ENCODE measurements at places on chromosomes 7 and 10.
A peak's percentile ranks its signal among the peaks of the same experiment; 100 is the strongest.

DNA sequence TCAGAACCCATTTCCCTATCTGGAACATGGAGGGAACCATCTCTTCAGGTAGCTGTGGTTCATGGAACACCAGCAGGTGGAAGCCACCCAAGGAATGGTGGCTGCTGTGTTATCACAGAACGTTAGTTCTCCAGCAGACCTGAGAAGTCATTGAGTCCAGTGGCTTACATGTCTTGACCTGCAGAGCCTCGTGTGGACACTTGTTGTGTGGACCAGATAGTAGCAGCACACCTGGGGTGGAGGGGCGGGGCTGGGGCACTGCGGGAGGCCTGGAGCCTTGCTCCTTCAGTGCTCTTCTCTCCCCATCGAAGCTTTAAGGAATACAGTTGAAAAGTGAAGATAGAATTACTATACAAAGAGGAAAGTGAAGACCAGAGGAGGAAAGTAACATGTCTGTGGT, 42.4 kb downstream of the VWA2 start:
- no peak for DNase-seq

DNA sequence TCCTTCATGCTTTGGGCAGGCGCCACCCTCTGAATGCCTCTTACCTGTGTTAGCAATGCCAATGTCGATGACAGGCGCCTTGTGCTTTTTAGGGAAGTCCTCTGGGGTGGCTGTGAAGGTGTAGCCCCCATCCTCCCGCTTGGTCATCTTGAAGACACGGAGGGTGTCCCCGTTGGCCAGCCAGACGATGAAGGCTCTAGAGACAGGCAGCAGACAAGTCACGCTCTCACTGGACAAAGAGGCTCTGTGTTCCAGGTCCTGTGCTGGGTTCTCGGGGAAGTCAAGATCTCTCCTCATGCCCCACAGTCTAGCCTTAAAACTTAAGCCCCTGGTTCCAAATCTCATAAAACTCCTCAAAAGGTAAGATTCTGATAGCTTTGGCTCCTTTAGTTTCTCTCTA, 5.1 kb downstream of the TBL2 start:
- no peak for DNase-seq

DNA sequence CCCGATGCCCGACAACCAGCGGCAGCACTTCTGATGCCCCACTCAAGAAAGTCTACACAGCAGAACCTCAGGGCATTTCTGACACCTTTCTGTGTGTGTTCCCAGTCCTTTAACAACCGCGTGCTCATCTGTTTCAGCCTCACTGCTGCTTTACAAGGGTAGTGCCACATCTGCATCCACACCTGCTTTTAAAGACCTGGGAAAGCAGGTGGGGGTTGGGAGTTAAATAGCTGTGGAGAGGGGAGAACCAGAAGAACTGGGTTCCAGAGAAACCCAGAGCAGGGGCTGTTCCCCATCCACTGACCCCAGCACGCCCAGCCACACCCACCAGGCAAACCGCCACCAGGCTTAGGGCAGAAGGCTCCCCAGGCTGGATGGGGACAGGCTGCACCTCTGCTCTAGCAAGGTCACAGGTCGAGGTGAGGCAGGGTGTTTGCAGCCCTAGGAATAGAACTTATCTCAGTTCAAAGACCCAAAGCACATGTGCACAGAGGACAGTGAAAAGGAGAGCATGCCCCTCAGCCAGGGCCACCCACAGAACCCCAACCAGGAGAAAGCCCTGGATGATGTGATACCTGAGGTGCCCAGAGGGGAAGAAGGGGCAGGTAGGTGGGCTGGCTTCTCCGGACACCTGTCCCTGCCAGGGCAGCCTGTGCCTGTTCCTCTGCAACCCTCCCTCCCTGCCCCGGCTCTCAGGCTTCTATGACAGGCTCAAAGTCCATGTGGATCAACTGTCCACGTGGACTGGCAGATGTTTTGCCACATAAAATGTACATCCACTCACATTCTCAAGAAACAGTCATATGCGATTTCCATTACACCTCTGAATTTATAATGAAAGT, 51.3 kb downstream of the COBL start:
- DNase-seq, result no peak

GRCh38 chr7:117659531-117660011, 179.7 kb downstream of the CFTR start:
- no peak for DNase-seq

GRCh38 chr7:150351587-150352194, 10.3 kb upstream of the RARRES2 start:
- DNase-seq, result no peak

GRCh38 chr10:36801660-36802059, 323.7 kb upstream of the ANKRD30A start:
- no peak for DNase-seq

GRCh38 chr7:24448038-24448437, 125.2 kb upstream of the PALS2 start:
- no peak for DNase-seq

GRCh38 chr10:60422809-60423208, 33.1 kb upstream of the ANK3 start:
- DNase-seq, result no peak

DNA sequence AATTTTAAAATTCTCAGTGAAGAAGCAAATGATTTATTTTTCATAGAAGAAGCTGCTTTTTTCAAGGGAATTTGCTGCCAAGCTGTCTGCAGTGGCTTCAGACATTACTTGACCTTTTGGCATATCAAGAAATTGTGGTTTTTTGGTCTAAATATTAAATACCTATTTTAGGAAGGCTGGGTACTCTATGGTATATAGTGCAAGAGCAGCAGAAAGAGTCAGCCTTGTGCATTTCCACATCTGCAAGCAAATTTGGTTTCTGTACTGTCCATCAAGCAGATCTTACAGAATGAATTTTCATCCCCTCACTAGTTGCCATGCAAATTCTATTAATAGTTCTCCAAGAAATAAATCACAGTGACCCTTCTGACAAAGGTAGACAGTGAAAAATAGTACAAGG, 222.0 kb downstream of the BICC1 start:
- no peak for DNase-seq

DNA sequence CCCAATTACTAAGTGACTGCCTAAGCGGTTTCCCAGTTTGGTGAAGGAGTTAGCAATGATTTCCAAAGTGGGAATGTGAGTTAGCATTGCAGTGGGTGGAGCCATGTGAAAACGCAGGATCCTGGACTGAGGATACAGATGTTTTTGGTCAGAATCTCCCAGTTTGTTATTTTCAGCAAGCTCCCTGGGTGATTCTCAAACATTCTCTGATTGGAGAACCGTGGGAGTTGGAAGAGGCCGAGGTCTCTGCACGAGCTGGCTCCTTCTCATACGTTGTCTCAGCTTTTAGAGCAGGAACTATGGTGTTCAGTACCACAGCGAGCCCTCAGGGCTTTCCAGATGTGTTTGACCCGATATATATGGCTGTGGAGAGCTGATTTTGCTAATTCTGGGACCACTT, 396.5 kb upstream of the NPVF start:
- no peak for DNase-seq

DNA sequence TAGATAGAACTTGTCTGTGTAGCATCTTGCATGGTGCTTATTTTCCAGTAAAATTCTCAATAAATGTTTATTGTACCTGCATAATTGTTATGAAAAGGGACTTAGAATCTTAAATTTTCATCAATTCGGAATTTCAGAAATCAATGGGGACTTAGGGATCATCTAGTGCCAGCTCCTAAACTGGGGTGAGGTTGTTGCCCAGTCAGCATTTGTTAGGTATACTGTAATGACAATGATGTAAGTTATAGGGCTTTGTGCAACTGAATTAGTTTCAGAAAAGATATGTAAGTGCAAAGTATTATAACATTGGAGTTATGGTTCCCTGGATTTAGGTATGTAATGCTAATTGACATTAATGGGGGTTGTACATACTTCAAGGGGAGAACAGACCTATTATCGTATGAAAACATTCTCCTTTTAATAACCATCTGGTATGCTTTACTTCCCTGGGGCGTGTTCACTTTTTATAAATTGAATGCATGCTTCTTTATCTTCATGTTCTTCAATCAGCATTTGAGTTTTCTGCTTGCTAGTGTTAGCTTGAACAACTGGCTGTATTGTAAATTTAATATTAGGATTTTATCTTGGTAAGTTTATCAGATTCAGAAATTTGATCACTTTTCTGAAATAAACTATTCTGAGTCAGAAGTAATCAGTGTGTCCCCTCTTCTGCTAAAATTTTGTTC, 270.3 kb downstream of the BBS9 start:
- DNase-seq, result no peak

- peak; percentile 91 for DNase-seq
Measured at GRCh38 chr10:113991091-113991860, 52.4 kb upstream of the ADRB1 start.

- no peak for DNase-seq
Measured at GRCh38 chr10:100183481-100183880, 2.3 kb downstream of the ERLIN1 start.

DNA sequence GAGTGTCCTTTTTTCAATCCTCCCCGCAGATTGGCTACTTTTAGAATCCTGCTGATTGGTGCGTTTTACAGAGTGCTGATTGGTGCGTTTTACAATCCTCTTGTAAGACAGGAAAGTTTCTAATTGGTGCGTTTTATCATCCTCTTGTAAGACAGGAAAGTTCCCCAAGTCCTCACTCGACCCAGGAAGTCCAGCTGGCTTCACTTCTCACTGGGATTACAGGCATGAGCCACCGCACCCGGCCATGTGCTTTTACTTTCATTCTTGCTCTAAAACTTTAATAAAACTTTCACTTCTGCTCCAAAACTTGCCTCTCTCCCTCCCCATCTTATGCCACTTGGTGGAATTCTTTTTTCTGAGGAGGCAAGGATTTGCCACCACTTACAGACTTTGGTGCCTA, 17.0 kb upstream of the WAPL start:
- no peak for DNase-seq

GRCh38 chr10:77542710-77543259, 94.8 kb downstream of the KCNMA1 start:
- no peak for DNase-seq

- no peak for DNase-seq
Measured at GRCh38 chr10:127813290-127813689, 76.3 kb downstream of the FOXI2 start.

- no peak for DNase-seq
Measured at GRCh38 chr10:91198781-91199180, 21.7 kb upstream of the PCGF5 start.

- DNase-seq, result no peak
Measured at GRCh38 chr7:91995391-91996105, 54.9 kb downstream of the AKAP9 start.

DNA sequence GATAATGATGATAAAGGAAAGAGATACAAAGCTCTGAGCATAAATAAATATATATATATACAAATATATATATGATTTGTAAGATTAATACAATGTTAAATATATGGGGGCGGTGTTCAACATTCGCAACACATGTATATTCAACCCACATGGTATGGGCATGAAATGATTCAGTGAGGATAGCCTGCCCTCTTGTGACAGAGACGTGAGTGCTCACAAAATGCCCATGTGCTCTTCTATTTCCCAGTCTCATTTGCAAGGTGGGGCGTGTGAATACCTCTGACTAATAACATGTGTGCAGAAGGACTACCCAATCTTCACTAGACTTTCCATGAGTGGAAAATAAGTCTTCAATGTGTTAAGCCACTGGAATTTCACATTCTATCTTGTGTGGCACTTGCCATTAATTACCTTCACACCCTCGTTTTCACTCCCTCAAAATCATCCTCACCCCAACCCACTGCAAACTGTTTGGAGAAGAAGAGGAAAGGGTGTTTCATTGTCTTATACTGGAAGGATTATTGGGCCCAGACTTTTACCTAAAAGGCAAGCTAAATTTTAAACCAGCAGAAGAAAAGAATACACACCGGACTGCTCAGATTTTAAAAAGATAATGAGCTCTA, 26.9 kb downstream of the ASAH2 start:
- DNase-seq, result peak; percentile 36

GRCh38 chr7:29377718-29378117, 183.1 kb downstream of the CHN2 start:
- no peak for DNase-seq

DNA sequence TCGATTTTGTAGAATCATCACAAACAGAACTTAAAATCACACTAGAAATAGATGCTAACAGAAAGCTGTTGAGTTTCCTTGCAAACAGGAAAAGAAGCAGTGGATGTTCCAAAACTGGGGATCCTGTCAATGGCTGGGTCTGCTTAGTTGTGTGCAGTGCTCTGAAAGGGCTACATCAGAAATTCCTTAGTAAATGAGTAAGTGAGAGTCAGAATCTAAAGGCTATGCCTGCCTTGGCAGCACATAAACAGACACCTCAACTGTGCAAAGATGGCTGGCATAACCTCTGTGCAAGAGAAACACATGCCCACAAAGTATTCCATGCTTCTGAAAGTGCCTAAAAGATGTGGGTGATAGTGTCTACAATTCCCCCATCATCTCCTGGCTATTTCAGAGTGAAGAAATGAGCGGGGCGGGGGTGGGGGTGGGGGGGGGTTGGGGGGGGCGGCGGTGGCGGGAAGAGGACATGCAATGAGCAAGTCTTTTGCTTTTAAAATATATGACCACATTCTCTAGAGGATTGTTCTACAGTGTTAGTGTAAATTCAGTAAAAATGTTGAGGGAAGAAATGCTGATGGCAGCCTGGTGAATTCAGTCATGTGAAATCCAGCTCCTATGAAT, 138.1 kb upstream of the LAMB4 start:
- DNase-seq, result no peak

DNA sequence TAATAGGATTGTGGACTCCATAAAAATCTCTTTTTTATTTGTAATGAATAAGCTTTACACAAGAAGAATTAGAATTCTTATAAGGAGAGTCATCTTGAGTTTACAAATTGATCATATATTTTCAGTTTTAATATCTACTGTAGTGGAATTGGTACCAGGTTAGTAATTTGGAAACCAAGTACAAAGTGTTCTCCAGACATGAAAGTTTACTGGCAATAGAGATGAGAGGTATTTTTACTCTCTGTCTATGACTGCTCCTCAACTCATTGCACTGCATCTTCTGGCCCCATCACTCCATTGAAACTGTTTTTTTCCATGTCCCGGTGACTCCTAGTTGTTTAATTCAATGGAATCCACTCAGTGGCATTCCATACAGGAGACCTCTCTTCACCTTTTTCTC, 164.5 kb upstream of the SMIM30 start:
- DNase-seq, result no peak

DNA sequence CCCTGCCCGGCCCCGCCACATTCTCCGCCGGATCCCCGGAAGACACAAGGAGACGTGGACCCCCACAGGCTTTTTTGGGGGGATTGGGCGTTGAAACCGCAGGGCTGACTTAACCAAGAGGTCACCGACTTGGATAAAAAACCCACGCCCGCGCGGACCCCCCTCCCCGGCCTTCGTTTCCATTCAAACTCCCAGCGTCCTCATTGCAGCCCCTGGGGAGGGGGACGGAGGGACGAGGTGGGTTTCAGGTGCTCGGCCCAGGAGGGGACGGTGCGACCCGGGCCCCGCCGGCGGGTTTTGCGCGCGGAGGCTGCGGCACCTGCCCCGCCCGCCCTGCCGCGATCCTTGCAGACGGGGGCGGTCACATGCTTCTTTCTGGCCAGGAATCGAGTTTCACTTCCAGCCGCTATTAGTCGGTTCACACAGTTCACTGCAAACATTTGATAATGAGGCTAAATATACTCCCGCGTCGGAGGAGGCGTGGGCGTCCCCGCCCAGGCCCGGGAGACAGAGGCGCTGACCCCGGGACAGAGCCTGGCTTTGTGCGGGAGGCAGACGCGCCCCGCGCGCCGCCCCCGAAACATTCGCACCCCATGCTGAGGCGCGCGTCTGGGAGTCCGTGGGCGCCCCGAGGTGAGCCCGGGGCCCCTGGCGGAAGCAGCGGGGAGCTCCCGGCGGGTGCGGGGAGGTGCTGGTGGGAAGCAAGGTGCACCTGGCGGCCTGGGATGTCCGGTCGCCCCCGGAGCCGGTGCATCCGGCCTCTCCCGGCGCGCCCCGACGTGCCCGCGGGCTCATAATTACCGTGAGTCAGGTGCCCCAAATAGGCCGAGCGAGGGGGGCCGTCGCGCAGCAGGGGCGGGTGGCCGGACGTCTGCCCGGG, 2.7 kb upstream of the PDGFA start:
- DNase-seq, result no peak

Data from astrocyte of the cerebellum (primary cell).